ENCODE measurements at places on chromosomes 1 and 21.

- DNase-seq, result no peak
Measured at GRCh38 chr1:29177022-29177705, 4.5 kb downstream of the SRSF4 start.

GRCh38 chr1:94205639-94206038, 31.7 kb downstream of the ARHGAP29 start:
- no peak for DNase-seq

- DNase-seq, result no peak
Measured at GRCh38 chr1:92883297-92883696, 51.5 kb downstream of the RPL5 start.

- peak; percentile 41 for DNase-seq
Measured at GRCh38 chr1:233005703-233006102, 55.3 kb downstream of the NTPCR start.

DNA sequence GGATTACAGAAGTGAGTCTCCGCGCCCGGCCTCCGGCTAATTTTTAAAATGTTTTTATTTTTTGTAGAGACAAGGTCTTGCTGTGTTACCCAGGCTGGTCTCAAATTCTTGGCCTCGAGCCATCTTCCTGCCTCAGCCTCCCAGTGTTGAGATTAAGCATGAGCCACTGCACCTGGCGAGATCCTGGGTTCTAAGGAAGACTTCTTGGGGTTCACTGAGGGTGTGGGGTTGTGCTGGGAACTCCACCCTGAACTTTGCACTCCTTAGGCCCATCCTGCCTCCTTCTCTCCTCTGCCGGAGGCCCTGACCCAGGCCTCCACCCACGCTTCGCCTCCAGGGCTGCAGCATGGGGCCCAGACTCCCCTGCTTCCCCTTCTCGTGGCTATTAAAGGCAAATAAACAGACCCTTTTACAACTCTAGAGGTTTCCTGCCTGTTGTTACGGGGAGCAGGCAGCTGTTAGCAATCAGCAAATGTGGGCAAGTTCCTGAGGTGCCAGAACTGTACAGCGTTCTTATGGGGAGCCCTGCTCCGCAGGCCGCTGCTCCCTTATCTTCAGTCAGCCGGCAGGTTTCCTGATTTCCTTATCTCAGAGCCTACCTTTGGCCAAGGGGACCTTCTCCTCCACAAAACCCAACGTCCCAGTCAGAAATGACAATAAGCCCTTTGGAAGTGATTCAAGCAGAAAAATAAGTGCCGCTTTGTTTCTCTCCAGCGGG, 41.0 kb upstream of the LIN9 start:
- peak; percentile 33 for DNase-seq

- DNase-seq, result no peak
Measured at GRCh38 chr1:211851174-211851573, 20.6 kb upstream of the LPGAT1 start.

- no peak for DNase-seq
Measured at GRCh38 chr1:186980400-186980799, 151.7 kb downstream of the PLA2G4A start.

DNA sequence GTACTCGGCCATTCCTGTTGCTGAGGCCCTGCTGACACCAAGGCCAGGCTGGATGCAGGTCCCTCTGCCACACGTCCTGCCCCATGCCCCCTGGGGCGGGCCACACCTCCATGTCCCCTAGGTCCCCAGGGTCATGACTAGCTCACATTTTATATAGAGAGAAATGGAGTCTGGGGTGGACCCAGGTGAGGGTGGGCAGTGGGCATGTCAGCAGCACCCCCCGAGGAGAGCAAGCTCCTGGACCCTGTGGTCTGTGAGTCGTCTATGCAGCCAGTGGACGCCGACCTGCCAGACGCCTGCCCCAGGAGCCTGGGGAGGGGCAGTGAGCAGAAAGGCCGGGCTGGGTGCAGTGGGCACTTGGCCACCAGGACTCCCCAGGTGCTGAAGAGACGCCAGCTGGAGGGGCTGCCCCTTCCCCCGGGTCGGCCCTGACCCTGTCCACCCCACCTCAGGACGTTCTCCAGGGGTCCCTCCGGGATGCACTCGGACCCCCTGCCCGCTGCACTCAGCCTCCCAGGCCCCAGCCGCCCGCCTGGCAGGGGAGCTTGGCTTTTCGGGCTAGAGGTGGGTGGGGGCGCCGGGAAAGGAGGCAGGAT, 15.9 kb downstream of the SAMD11 start:
- no peak for DNase-seq

GRCh38 chr1:166089804-166090203, 77.0 kb downstream of the FAM78B start:
- no peak for DNase-seq

DNA sequence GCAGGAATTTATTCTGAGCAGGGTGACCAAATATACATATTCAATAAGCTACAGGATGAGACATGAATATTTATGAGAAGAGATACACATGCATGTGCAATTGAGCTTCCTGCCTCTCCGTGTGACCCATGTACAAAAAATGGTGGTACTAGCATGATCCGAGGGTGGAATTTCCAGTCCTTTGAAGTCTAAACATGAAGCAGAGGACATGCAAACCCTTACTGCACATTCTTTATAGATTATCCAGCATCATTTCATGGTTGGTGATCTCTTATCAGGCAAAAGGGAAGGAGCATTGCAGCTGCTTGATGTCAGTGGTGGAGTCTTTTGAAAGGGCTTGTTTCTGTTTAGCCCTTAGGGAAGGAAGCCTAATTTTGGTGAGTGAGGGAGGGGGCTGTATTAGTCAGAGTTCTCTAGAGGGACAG, 448.6 kb downstream of the SETD4 start:
- DNase-seq, result no peak

GRCh38 chr21:26127918-26128317, 42.7 kb downstream of the APP start:
- DNase-seq, result peak; percentile 55

DNA sequence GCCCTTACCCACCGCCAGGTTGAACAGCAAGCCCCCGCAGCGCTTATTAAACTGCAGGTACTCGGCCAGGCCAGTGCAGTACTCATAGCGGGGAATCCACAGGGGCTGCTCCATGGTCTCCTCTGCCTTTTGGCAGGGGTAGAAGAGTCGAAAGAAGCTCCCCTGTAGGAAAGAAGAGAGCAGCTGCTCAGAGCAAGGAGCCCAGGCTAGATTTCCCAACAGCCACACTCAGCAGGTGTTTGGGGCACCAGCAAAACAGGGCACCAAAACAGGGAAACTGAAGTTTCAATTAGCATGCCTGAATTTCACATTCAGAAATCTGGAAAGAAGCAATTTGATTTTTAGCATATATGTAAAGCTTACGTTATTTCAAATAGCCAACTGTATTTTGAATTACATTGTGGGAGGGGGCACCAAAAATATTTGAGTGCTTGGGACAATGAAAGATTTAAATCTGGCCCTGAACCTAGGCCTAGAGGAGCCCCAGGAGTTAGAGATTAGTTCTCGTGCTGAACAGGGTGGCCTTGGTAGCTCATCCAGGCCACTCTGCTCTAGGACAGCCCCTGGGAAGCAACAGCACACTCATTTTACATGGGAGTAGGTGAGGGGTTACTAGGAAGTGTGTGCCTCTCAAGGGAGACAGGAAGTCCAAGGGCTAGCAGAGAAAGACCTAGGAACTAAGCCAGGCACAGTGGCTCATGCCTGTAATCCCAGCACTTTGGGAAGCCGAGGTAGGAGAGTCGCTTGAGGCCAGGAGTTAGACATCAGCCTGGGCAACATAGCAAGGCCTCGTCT, 8.2 kb downstream of the PAFAH2 start:
- DNase-seq, result peak; percentile 12

- no peak for DNase-seq
Measured at GRCh38 chr1:59737638-59738037, 77.1 kb upstream of the HOOK1 start.

DNA sequence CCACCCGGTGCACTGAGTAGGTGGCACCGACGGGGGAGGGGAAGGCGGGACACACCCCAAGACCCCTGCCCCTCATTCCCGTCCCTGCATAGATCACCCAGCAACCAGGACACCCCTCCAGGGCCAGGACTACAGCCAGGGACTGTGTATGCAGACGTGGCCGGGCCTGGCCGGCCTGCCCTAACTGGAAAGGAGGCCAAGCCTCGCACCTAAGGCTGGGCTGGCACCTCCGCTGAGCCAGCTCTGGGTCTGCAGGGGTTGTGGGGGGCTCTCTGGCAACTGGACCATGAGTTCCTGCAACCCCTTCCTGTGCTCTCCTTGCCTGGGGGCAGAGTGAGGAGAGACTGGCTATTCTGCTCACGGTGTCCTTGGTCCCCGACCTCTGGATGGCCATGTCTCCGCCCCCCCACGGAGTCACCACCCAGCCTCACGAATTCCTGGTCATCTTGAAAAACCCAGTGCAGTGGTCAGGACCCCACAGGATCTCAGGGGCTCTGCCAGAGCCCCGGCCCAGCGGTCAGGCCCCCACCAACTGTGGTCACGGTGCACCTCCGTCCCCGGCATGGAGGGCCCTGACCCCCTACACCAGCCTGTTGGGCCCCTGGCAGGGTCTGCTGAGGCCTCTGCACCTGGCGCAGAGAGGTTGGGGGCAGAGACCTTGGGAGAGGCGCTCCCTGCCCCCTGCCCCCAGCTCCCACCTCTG, 1.1 kb upstream of the FNDC10 start:
- no peak for DNase-seq

DNA sequence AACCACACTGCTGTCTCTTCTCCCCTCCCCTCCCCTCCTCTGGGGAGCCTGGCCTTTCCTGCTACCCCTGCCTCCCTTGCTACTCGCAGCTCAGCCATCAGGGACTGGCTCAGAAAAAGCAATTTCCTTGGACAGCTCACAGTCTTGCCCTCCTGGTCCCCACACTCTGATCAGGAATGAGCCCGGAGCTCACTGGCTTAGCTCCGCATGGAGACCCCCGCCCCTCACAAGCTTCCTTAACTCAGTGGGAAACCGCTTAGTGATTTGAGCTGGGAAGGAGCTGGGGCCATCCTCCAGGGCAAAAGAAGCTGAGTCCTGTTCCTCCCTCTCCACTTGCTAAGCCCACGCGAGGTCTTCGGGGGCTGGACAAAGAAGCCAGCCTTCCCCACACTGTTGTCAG, 70.3 kb upstream of the ACTL8 start:
- DNase-seq, result no peak

DNA sequence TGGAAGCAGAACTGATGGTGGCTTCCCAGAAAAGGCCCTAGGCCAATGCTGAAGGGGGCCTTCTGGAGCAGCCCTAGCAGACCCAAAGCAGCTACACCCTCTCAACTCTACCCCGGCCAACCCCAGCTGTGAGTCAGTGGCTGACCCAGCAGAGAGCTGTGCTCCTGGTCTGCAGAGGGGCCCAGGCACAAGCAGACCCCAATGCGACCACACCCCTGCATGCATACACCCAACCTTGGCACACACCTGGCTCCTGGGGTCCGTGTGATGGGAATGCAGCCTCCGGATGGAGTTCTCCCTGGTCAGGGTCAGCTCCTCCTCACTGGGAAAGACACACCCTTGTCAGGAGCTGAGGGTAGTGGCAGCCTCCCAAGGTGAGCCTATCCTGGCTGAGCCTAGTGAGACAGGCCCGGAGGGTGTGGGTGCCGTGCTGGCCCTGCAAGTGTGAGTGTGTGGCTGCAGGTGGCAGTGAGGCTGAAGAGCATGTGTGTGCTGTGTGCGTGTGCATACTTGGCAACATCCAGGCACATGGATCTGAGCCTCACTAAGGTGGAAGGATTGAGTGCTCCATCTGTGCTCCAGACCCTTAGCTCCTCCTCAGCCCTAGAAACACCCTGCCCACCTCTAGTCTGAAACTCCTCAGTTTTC, 3.9 kb upstream of the ARHGAP30 start:
- DNase-seq, result no peak

DNA sequence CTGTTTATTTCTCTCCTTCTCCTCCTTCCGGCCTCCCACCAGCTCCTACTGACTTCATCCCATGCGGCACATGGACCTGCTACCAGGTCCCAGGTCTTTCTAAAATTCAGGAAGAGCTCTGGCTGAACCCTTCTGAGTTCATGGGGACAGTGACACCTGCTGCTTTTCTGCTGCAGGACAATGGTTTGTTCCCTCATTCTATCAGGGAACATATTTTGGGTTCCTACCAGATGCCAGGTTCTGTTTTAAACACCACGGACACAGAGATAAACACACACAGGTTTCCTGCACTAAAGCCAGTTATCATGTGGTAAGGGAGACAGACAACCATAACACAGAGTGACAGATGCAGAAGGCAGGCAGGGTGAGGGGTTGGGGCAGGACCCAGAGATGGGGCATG, 114.0 kb upstream of the RAB4A start:
- peak; percentile 25 for DNase-seq

- peak; percentile 89 for DNase-seq
Measured at GRCh38 chr1:59007820-59008598, 224.2 kb upstream of the JUN start.

GRCh38 chr1:57232500-57232899, 191.4 kb downstream of the DAB1 start:
- peak; percentile 5 for DNase-seq

DNA sequence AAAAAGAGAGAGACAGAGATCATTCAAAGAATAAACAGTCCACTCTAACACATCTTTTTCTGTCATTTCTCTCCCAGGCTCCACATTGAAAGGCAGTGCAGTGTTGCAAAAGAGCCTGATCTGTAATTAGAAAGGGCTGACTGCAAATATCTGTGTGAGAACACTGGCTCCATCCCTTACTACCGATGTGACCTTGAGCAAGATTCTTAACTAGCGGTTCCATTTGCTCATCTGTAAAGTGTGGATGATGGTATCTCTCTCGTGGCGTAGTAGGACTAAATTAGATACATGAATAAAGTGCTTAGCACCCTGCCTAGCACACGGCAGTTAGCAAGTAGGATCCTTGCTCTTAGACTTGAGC, 26.9 kb upstream of the SLC44A3 start:
- DNase-seq, result peak; percentile 76

DNA sequence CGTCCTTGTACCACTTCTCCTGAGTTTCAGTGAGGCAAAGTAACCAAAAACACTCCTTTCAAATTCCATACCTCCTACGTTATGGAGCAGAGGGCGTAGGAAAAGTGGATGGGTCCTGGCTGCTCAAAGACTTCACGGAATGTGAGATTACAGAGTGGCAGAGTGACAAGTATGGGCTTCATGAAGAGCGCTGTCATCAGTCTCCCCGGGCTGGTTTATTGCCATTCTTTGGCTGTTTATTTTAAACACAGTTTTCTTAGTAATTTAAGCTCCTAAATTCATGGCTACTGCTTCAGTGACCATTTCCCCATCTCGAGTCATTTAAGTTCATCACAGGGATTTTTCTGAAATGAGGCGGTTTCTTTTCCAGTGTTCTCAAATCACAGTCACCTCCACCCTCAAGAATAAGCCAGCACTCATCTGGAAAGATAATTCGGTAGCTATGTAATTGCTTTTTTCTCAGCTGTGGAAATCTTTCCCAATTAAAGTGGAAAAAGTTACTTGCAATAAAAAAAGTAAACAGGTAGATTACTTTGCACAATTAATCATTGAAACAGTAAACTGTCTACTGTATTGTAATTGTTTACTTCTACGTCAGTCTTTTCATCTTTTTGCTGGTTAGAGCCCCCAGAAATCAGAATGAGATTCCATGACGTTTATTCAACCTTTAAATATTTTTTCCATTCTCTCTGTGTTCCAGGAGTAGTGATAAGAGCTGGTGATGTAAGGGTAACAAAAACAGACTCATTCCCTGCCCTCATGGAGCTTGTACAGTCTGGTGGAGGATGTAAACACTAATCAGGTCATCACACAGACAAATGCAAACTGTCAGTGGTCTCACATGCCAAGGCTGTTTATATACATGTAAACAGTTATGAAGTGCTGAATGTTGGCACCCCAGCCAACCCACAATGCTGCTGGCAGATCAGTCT, 3.0 kb upstream of the SMYD2 start:
- no peak for DNase-seq

All from choroid plexus epithelial cell (primary cell).